Hepatocyte (in vitro differentiated cells): ENCODE measurements at places on chromosomes 1 and 21. TPM values are rescaled to one million over a fixed set of nuclear protein-coding genes. Genes with fewer than 3 reads are reported as not detected.
A peak's percentile ranks its signal among the peaks of the same experiment; 100 is the strongest.

DNA sequence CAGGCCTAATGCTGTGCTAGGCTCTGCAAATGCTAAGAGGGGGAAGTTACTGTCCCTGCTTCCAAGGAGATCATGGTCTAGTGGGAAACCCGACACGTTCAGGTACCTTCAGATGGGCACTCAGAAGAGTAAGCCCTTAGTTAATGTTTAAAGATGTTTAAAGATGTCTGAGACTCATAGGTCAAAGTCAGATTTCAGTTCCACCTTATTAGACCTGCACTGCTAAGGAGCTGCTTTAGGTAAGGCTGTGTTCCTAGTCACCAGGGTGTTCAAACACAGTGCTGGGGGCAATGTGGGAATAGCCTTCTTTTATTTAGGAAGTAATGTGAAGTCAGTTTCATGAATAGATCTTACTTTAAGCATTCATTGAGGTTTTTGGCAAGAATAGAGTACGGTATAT is 3.8 kb upstream of the RUSC1 start:
- DNase-seq = no peak

DNA sequence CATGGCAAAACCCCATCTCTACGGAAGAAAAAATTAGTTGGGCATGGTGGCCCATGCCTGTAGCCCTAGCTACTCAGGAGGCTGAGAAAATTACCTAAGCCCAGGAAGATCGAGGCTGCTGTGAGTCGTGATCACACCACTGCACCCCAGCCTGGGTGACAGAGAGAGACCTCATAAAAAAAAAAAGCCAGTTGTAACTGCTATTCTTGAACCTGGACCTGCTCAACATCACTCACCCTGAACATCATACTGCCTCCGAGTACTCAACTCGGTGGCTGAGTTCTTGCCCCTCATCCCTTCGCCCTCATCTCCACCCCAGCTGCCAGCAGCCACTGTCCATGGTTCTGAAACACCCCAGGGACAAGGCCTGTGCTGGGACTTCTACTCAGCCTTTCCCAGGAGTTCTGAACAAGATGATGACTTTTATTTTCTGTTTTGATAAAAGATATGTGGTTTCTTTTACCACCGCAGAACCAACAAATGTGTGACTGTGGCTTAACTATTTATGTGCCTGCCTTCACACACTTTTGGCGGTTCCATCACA is 5.4 kb upstream of the DISP3 start:
- DNase-seq = peak; percentile 26

RNU1-2 gene
- total RNA-seq = under 0.01 TPM in 2 replicates

NTNG1 gene
- total RNA-seq = 3.5 and 3.9 TPM in 2 replicates

GRCh38 chr1:95076034-95076433 is 3.3 kb upstream of the ALG14 start:
- DNase-seq = no peak

DNA sequence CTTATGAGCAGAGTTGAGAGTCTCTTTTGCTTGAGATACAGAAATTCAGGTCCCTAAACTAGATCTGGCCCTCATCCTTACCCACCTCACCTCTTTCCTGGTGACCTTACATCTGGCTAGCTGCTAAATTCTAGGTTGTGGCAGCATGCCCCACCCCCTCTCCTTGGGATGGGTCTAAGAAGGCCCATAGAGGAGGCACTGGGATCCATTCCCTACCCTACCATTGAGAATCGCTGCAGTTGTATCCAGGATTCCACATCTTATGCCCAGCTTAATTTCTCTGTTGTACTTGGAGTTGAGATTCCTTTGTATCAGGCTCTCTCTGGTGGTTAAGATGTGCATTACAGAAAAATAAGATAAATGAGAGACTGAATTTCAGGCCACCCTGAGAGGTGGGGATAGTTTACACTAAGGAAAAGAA is 9.5 kb upstream of the TMEM39B start:
- DNase-seq = peak; percentile 60

DNA sequence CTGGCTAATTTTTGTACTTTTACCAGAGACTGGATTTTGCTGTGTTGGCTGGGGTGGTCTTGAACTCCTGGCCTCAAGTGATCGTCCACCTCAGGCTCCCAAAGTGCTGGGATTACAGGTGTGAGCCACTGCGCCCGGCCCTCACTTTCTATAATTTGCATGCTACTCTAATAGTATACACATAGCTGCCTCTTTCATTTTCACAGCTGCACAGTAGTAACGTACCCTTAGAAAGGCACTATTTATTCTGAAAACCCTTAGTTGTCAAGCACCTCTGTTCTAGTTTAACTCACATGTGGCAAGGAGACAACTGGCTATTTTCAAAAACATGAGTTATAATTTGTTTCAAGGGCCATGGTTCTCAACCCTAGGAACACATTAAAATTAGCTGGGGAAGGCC is 17.2 kb downstream of the TPM3 start:
- no peak for DNase-seq

DNA sequence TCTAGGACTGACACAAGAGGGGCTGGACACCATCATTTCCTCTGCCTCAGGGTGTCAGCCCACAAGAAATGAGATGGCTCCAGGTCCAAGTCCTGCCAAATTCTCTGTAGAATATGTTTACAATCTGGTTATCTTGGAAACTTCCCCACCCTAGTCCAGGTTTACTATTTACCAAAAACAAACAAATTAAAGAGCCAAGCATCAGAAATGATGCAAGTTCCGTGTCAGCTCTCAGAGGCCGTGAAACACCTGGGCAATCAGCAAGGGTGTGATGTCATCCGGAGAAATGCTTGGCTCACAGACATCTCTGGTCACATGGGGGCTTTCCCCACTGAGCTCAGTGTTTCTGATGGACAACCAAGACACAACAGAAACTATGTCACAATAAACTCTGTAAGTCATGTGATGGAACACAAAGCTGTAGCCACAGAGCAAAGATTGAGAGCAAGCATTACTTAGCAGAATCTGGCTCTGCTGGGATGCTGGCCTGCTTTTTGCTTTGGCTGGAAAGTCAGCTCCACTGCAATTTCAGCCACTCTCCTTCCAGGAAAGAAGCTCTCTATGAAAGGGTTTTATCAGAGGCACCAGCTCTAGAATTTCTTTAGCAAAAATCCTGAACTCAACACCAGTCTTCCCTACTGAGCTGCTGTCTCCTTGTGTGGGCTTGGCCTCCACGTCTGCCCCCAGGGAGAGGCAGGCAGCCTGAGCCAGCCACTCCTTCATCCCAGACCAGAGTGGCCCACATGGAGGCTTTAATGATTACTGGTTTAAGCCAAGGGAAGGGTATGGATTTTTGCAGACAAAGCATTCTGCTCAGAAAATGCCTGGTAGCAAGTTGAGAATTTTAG is 55.9 kb downstream of the NENF start:
- DNase-seq = peak; percentile 92

GRCh38 chr1:33332881-33333280 is 12.0 kb upstream of the A3GALT2 start:
- DNase-seq = no peak

HSF2BP gene
- 1.4 and 2.1 TPM in 2 replicates for total RNA-seq

CFHR4 gene
- 2.1 and 3.4 TPM in 2 replicates for total RNA-seq

DNA sequence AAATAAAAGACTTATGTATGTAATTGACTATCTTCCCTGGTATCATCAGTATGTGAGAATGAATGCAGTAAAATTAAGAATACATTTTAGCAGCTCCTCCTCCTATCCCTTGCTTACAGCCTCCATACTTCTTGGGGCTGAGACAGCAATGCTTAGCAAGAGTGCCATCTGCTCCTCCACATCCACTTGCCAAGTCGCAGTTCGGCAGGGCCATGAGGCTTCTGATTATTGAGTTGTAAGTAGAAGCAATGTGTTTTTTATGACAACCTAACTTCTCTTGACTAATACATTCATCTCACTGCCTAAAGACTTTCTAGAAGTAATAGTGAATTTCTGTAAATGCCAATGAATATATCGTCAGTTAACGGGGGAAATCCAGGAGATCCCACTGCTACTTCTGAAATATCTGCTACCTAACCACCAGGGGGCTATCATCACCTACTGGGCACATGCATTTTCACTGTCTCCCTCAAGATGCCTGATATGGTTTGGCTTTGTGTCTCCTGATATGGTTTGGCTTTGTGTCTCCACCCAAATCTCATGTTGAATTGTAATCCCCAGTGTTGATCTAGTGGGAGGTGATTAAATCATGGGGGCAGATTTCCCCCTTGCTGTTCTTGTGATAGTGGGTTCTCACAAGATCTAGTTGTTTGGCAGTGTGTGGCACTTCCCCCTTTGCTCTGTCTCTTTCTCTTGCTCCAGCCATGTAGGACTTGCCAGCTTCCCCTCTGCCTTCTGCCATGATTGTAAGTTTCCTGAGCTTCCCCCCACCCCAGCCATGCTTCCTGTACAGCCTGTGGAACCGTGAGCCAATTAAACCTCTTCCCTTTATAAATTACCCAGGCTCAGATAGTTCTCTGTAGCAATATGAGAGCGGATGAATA is 59.6 kb downstream of the EXTL2 start:
- DNase-seq = no peak

- no peak for DNase-seq
Observed at GRCh38 chr1:244150665-244151064, 99.6 kb downstream of the ZBTB18 start.

GRCh38 chr21:45103971-45104520 is 29.7 kb downstream of the ADARB1 start:
- DNase-seq = no peak

GRCh38 chr1:192626366-192627179 is 9.4 kb upstream of the RGS13 start:
- no peak for DNase-seq

OLFML3 gene
- 441 and 460 TPM in 2 replicates for total RNA-seq

- DNase-seq = no peak
Observed at GRCh38 chr1:29256394-29256793, 20.1 kb downstream of the PTPRU start.

DNA sequence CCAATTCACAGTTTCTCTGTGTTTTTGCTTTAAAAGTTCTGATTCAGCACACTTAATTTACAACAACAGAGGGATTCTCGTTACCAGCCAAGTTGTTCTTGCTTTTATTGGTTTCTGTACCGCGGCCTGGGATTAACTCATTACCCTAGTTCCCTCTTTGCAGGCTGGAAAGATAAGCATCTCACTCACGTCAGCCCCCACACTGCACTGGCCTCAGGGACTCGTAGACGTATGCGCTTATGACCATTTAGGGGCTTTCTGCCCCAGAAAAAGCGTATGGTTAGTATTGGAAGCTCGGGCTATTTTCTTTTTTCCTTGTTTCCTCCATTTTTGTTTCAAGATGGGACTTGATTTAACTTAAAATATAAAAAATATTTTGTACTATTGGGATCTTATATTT is 76.0 kb downstream of the POFUT2 start:
- DNase-seq = no peak

- no peak for DNase-seq
Observed at GRCh38 chr1:159315381-159315780, 13.2 kb downstream of the FCER1A start.

GRCh38 chr1:192805832-192806323 is 3.0 kb upstream of the RGS2 start:
- peak; percentile 85 for DNase-seq

DNA sequence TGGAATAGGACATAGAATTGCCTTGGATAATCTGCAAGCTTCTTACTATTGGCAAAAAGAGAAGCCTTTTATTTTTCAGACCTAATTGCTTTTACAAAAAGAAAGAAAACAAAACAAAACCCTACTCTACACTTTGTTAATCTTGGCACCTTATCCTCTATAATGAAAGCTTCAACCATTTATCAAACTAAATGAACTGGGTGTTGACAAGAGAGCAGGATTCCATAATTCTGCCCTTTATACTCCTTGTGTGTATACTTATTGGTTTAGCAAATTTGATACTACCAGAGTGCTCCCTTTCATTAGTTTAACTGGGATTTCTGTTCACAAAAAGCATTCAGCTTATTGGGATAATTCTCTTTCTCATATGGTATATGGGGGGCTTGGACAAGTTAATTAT is 3.0 kb upstream of the TMCC2 start:
- no peak for DNase-seq

DNA sequence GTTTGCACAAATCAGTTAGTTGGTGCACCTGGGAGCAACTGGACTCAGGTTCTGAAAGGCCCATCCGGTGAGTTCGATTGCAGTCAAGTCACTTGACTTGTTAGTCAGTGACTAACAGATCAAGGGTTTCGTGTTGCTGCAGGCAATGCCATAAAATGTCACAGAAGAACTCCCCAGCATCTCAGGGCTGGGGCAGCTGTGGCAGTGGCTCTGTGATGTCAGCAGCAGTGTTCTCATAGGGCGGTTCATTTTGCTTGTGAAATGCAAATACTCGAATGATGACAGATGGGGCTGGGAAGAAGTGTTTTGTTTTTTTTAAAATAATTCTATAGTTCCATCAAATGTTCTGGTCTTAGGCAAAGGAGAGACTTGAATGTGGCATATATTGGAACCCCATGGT is 287.8 kb downstream of the LMX1A start:
- DNase-seq = peak; percentile 51

GRCh38 chr1:42433369-42433768 is 22.5 kb downstream of the ZMYND12 start:
- no peak for DNase-seq

LIPI gene
- not detected in 2 replicates for total RNA-seq

DNA sequence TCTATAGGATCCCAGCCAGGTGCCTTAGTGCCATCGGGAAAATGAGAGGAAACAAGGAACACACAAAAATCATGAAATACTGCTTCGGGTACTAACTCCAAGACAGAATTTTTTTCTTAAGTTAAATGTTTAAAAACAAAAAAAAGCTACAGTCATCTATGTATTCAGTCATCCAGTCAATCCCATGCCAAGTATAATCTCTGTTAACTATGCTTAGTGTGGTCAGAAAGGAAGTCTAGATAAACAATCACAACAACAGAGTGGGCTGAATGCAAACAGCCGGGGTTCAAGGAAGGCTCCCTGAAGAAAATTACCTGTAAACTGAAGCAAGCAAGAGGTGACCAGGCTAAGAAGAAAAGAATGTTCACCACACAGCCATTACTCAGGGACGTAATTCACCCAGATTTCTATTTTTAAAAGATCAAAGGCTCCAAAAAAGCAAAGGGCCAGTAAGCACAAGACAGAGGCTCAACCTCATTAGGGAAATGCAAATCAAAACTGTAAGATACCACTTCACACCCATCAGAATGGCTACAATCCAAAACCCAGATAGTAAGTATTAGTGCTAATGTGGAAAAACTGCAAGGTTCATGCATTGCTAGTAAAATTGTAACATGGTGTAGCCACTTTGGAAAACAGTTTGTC is 53.0 kb downstream of the RERE start:
- DNase-seq = no peak

TNFRSF14 gene
- 2.7 and 6.1 TPM in 2 replicates for total RNA-seq

DNA sequence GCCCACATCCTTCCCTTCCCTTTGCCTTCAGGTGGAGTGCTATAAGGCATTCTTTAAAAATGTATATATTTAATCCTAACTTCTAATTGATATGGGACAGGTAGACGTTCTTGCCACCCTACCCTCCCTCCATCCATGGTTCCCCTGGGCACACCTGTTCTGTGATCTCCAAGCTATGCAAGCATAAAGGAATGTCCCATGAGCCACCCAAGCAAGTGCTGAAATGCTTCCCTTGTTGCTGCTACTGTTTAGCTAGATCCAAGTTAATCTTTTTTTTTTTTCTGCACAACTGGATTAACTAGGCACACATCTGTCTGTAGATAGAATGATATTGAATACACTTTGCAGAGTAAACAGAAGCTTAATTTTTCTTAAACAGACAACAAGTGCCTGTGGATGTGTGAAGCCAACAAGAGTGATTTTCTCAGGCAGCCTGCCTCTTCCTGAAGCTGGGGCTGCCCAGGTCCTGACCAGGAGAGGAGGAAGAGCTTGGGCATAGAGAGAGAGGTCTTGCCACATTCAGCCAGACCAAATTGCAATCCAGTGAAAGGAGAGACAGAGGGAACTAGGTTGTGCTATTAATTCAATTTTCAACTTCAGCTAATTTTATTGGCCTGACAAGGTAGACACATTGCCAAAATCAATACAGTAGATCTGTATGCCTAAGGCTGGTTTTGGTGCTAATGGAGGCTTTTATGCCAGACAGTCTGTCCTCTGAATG is 28.2 kb upstream of the ATP1B1 start:
- no peak for DNase-seq

CHRM3 gene
- 5.5 and 6.6 TPM in 2 replicates for total RNA-seq
